ENCODE measurements at places on chromosomes 1 and 21. TPM values are rescaled to one million over a fixed set of nuclear protein-coding genes. Genes with fewer than 3 reads are reported as not detected.

PLA2G2C gene
- total RNA-seq = 1.0 TPM

OR2T35 gene
- total RNA-seq = not detected

FAM151A gene
- not detected for total RNA-seq

CR1L gene
- not detected for total RNA-seq

ICOSLG gene
- total RNA-seq = 13.0 TPM

LCK gene
- total RNA-seq = 425 TPM

GJA9 gene
- total RNA-seq = not detected

MIB2 gene
- 36.7 TPM for total RNA-seq

CD1B gene
- not detected for total RNA-seq

DESI2 gene
- total RNA-seq = 24.7 TPM

Measured in T-helper 1 cell treated with Interleukin-12 subunit alpha and Interleukin-12 subunit beta and Interleukin-4 antibody, amounts not matched to agents 30 ng/mL and 1 ng/mL, for 36 hours (primary cell).